ENCODE measurements at places on chromosomes 6 and 20. TPM values are rescaled to one million over a fixed set of nuclear protein-coding genes. Genes with fewer than 3 reads are reported as not detected.
A peak's percentile ranks its signal among the peaks of the same experiment; 100 is the strongest.

- DNase-seq, result no peak
Measured at GRCh38 chr6:7896465-7896987, 14.1 kb downstream of the TXNDC5 start.

Gene TBCC
- total RNA-seq, result 33.9 TPM

Gene HTR1E
- not detected for total RNA-seq

DNA sequence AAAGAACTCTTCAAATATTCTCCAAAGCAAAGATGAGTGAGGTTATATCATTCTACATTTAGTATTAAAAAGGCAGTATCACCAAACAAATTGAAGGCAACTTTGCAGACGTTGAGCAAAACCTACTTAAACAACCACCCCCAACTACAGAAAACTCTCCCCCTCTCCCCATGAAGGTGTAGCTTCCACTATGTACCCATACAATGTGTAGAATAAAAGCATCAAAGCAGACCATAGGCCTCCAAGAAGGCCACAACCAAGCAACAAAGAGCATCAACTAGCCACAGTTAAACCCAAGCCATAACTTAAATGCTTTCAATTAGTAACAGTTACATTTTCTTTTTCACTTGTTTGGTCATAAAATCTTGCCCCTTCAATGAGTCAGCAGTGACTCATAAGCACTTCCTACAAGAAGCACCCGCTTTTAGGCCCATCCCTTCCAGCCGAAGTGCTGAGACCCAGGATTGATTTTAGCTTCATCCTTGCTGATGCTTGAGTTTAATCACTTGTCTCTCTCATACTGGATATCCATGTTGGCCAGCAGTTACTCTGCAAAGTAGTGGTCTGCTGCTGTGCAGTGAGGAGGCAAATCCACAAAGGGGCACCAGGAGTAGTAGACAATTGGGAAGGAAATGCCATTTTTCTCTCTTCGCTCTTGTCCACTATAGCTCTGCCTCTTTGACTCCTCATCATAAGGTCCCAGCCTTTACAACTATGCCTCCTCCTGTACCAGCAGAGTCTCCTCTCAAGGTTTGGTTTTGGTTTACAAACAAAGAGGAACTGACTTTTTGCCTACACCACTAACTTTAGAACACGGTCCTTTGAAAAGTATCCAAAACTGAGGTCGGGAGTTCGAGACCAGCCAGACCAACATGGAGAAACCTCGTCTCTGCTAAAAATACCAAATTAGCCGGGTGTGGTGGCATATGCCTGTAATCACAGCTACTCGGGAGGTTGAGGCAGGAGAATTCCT is 8.4 kb upstream of the NUP153 start:
- peak; percentile 98 for DNase-seq

- peak; percentile 83 for DNase-seq
Measured at GRCh38 chr20:38108986-38109541, 56.0 kb downstream of the TGM2 start.

Gene ENPP5
- total RNA-seq, result under 0.01 TPM

DNA sequence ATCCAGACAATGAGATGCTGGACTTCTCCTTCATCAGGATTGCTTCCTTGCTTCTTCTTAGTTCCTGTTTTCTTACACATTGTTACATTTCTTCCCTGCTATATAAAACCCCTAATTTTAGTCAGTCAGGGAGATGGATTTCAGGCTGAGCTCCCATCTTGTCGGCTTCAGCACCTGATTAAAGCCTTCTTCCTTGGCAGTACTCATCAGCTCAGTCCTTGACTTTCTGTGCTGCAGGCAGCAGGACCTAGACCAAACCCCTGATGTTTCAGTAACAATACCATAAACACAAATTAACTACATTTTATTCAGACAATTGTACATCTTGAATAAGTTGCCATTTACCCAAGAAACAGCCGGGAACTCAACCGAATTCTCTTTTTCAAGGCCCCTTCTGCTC is 156.4 kb upstream of the RREB1 start:
- no peak for DNase-seq

- no peak for DNase-seq
Measured at GRCh38 chr6:8562125-8562524, 126.8 kb upstream of the SLC35B3 start.

Gene TUBB1
- total RNA-seq, result not detected

GRCh38 chr6:77466055-77466450 is 2.8 kb upstream of the HTR1B start:
- peak; percentile 74 for DNase-seq

- DNase-seq, result no peak
Measured at GRCh38 chr6:154590756-154591155, 80.3 kb upstream of the CNKSR3 start.

DNA sequence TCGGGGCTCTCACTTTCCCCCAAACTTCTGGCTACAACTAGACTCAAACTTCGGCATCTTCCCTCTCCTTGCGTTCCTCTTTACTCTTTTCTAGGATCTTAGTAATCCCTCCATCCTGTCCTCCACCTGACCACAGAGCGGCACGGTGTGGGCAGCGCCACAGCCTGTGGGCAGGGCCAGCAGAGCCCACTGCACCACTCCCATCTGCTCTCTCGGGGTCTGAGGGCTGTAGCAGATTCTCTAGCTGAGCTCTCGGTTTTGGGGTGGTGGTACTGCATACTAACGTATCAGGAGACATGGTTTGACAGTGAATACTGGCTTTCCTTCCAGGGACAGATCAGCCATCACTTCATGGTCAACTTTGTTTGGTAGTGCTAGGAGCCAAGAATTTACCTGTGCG is 57.4 kb downstream of the EZR start:
- no peak for DNase-seq

- DNase-seq, result no peak
Measured at GRCh38 chr20:64136004-64136710, 28.1 kb upstream of the MYT1 start.

DNA sequence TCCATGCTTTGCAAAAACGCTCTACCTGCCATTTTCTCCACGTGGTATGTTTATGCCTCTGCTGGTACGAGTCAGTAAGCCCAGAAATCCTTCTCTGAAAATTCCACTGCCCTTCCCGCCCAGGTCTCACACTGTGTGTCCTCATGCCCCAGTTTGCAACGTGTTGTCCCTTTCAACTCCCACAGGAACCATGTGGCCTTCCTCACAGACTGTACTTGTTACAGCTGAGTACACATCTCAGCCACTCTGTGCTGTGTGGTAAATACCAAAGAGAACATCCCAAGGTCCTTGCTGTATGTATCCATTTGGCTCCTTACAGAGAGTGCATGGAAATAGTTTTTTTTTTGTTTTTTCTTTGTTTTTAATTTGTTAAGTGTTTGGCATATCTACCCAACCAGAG is 56.9 kb downstream of the RTN4IP1 start:
- DNase-seq, result no peak

Gene TNXB
- total RNA-seq, result under 0.01 TPM

DNA sequence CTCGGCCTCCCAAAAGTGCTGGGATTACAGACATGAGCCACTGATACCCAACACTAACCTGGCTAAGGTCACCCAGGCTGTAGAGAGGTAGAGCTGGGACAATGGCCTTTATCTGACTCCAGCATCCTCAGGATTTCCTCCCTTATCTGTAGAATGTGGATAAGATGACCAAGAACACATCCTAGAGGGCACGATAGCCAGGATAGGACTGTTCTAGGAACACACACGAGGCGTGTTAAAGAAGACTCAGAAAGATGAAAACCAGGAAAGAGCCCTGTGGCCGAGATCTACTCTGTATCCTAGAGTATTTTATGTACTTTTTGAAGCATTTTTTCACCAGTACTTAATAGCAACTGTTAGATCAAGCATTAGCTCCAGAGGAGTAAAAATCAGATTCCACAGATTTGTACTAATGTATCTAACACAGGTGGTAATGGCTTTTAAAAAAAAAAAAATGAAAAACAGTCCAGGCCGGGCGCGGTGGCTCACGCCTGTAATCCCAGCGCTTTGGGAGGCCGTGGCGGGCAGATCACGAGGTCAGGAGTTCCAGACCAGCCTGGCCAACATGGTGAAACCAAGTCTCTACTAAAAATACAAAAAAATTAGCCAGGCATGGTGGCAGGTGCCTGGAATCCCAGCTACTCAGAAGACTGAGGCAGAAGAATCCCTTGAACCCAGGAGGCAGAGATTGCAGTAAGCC is 17.3 kb downstream of the PPP1R10 start:
- DNase-seq, result no peak

Gene KHDC1L
- total RNA-seq, result not detected

DNA sequence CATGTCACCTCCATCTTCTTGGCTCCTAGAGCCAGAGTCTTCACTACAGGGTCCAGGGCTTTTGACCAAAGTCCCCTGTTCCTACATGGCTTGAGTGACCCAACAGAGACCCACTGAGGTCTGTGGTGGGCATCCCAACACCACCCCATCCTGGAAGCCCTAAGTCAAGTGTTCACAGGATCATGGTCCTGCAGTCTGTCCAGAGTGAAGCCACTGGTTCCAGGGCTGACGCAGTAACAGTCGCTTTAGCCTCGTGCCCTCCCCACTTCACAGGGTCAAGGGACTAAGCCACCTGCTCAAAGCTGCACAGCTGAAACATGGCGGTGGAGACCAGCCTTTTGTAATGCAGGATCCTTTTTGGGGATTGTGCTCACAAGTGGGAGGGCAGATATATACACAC is 133.9 kb downstream of the JPH2 start:
- DNase-seq, result no peak

Gene PDE10A
- 12.4 TPM for total RNA-seq

Gene RIN2
- total RNA-seq, result 72.2 TPM

DNA sequence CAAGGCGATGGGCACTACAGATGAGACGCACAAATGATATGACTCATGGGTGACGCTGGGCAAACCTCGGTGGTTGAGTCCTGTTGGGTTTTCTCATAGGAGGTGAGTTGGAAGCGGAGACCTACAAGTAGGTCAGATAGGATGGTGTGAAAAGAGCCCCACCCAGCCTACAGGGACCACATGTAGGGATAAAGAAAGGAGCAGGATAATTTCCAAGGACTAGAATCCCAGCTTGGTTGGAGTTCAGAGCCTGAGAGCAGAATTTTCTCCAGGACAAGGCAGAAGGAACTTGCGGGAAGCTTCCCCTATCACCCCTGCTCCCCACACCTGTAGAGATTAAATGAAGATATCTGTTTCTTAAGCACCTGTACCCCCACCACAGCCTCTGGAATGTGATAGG is 489.7 kb upstream of the CDH4 start:
- no peak for DNase-seq

GRCh38 chr20:14526891-14527290 is 189.5 kb upstream of the FLRT3 start:
- DNase-seq, result no peak

Gene LY6G6D
- total RNA-seq, result not detected

DNA sequence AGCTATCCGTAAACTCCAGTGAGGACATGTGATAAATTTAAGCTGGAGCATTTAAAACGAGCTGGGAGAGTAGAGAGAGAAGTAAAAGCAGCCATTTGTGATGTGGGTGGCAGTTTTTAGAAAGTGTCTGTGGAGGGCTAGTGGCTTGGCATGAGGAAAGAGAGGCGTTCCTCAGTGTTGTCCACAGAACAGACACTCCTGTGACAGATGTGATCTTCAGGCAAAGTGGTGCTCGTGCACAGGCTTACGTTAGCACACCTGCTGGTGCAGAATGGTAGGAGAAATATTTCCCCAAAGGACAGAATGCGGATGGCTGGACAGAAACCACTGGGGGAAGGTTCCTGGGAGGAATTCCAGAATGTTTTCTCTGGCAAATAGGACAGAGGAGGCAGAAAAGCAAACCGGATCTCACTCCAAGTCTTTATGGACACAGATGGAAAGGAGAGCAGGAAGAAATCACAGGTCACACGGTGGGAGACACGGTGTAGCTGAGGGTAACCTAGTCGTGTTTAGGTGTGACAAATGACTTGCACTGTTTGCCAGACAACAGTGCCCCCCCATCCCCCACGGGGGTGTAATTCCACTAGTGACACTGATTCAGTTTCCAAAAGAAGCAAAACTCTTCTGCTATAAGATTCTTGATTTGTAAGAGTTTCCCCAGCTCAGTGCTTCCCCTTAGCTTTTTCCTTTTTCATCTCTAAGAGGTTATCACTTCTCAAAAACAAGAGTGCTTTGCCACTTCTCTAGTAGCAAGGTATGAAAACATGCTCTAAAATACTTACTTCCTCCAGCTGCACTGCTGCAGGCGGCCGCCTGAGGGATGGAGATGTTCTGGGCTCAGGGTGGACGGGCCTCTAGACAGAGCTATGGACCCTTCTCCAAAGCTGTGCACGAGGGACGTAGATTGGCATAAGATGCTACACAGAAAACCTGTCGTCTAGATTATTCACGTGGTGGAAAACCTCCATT is 293.2 kb downstream of the QKI start:
- DNase-seq, result no peak

Gene RBBP8NL
- not detected for total RNA-seq

Gene DSP
- 23.6 TPM for total RNA-seq

Gene RBPJL
- not detected for total RNA-seq

Gene TAF4
- 1.4 TPM for total RNA-seq

DNA sequence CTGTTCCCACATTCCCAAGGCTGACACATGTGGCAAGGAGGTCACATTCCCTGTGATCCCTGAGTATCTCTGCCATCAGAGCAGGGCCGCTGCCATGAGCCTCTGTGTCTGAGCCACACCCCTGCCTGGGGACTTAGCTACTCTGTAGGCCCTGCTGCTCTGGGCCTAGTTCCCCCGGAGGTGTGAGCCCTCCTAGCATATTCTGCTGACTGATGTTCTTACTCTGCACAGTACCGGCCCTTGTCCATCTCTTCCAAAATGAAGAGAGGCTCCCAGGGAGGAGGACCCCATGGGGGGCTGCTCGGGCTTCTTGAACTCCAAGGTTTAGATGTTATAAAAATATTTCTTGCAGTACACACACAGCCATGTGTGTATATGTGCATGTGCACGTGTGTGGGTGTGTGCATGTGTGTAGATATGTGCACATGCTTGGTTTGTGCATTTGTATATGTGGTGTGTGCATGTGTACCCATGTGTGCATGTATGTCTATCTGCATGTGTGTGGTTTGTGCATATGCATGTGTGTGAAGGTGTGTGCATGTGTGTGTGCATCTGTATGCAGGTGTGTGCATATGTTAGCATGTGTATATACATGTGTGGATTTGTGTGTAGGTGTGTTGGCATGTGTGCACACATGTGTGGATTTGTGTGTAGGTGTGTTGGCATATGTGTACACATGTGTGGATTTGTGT is 101.2 kb downstream of the ERMARD start:
- DNase-seq, result no peak

Gene RAD21L1
- under 0.01 TPM for total RNA-seq

GRCh38 chr6:7675353-7675945 is 50.5 kb upstream of the BMP6 start:
- DNase-seq, result no peak

DNA sequence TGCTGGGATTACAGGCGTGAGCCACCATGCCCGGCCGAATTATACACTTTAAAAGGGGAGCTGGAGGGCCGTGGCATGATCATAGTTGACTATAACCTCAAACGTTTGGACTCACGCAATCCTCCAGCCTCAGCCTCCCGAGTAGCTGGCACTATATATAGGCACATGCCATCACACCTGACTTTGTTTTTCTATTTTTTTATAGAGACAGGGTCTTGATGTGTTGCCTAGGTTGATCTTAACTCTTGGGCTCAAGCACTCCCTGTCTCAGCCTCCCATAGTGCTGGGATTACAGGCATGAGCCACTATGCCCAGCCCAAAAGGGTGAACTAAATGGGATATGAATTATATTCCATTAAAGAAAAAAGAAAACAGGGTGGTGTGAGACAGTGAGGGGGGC is 7.8 kb downstream of the PTGIS start:
- no peak for DNase-seq

GRCh38 chr6:133804265-133804664 is 84.6 kb upstream of the TCF21 start:
- DNase-seq, result peak; percentile 52

- DNase-seq, result peak; percentile 71
Measured at GRCh38 chr6:142357879-142358278, 56.1 kb downstream of the ADGRG6 start.

- no peak for DNase-seq
Measured at GRCh38 chr6:26230351-26230750, 134.6 kb upstream of the BTN3A2 start.

GRCh38 chr6:69732045-69732444 is 64.8 kb downstream of the LMBRD1 start:
- DNase-seq, result peak; percentile 31
